ENCODE measurements at places on chromosomes 1 and 21.

- DNase-seq = no peak
These were observed 10.3 kb downstream of the PLA2G4A start for GRCh38 chr1:186839041-186839400.

- DNase-seq = no peak
These were observed 16.3 kb downstream of the ACBD6 start for GRCh38 chr1:180486092-180486491.

DNA sequence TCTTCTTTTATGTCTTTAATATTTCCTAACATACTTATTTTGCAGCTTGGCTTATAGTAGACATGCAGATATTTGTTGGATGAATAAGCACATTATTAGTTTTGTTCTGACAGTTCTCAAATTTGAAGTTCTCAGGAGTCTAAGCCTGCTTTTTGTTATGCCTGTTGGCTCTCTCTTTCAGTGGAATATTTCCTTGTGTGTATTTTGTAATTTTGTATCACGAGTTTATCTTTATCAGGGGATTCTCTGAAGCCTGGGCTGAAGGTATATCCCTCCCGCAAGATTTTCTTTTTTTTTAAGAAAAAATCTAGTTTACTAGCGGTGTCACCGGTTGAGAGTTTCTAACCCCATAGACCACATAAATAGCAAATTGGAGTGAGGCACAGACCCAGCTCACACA, 105.9 kb downstream of the RGL1 start:
- DNase-seq = no peak

GRCh38 chr1:206921772-206922265, at the start of gene FCMR:
FCMR (minus strand) TSS chr1:206921941; CDS start chr1:206921854, 87 bp downstream.
- DNase-seq = no peak

DNA sequence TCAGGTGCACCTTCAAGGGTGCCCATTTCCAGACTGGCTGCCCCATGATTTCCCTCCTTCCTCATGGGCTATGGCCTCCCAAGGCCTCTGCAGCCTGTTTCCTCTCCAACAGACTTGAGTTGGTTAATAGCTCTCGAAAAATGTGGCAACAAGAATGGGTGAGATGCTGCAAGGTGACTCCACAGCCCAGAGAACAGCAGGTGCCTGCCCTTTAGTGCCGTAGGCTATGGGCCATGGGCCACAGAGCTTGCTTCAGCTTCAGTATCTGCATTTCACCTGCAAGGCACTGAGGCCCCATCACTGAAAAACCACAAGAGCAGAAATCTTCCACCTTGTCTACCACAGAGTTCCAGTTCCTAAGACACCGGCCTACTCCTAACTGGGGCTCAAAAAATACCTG, 122.0 kb downstream of the ETS2 start:
- DNase-seq = no peak

- no peak for DNase-seq
These were observed 573 bp downstream of the PSMG1 start for GRCh38 chr21:39182484-39183271.

DNA sequence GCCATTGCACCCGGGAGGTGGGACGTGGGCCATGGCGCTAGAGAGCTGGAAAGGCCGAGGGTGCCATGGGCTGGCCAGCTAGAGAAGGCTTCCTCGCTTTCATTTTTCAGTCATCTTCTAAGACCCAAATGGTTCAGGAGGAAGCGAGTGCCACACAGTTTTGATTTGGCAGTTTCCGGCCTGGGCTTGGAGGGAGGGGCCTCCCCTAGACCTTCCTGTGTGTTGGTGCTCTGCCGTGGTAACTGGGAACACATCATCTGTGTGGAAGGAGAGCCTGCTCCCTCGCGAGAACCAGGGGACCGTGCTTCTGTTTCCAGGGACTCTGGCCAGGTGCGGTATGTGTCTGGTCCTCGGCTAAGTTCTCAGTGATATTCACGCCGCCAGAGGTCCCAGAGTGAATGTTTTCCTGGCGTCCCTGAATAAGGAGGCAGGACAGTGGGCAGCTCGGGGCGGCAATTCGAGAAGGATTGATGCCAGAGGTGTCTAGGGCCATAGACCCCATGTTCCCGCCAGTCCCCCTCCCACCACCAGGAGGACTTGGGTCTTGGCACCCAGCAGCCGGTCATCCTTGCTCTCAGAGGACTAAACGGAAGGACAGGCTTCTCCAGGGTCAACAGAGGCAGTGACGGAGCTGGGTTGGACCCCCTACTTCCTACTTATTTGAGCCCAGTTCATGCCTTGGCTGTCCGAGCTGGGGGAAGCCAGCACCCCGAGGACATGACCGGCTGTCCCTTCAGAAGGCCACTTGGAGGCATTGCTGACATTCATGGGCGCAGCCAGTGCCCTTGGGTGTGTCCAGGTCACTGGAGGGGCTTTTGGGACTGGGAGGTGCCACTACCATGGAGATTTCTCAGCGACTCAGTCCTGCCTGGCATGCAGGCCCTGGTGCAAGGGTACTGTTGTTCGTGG, 2.7 kb upstream of the NPHP4 start:
- no peak for DNase-seq

DNA sequence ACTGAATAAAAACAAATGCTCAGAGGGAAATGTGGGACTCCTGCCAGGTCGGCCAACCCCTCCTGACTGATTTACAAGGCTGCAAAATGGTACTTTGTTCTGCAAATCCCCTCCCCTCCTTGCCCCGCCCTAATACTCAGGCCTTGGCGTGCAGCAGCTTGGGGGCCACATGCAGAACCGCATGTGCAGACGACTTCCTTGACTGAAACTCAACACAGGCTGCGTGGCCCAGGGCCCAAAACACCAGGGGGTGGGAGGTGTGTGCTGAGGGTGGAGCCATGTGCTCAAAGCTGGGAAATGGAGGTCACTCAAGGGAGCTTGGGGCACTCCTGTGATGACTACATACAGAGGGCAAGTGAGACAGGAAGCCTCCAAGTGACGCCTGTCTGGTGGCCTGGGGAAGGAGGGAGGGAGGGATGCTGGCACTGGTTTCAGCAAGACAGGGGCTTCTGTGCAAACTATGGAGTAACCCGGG, 87.2 kb downstream of the MRPL37 start:
- no peak for DNase-seq

DNA sequence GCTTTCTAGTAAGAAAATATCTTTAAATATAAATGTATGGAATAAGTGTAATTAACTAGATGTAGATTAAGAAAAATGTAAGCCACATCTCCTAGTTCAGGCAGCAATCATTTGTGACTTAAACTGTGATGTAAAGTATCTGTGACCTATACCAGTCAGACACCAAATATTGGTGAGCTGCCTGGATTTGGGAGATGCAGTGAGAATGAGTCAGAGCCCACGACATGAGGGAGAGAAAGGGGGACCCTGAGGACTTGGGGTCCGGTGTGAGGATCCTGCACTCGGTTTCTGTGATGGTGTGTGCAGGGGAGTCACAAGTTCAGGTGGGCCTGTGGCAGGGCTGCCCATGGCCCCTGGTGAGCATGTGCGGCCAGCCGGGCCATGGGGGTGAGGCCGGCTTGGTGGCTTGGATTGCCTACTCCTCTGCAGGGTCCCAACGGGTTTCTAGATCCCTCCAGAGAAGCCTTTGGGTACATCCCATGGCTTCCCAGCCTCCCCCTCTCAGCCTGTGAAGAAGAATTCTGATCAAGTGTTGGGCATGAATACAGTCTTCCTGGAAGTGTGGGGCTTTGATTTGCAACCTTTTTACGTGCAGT, 19.0 kb upstream of the ABCG1 start:
- no peak for DNase-seq

DNA sequence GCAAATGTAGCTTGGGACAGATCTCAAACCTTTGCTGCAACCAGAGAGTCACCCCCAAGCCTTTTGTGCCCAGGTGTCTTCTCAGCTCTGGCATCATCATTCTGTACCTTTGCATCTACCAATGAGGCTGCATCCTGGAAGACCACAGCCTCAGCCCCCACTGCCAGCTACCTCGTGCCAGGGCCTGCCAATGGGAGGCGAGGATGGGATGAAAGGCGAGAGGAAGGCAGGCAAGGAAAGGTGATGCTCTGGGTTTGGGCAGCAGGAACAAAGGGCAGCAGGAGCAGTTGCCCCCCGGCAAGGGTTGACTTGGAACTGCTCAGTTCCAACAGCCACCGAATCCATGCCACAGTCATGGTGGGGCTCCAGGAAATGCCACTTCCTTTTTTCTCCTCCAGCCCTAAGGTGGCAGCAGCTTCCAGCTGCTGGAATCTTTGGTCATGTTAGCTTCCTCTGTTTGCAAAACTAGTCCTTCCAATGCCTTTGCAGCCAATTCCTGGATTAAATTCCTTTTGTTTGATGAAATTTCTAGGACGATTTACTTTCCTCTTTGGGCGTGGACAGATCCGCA, 651.6 kb downstream of the NPHP4 start:
- DNase-seq = no peak

DNA sequence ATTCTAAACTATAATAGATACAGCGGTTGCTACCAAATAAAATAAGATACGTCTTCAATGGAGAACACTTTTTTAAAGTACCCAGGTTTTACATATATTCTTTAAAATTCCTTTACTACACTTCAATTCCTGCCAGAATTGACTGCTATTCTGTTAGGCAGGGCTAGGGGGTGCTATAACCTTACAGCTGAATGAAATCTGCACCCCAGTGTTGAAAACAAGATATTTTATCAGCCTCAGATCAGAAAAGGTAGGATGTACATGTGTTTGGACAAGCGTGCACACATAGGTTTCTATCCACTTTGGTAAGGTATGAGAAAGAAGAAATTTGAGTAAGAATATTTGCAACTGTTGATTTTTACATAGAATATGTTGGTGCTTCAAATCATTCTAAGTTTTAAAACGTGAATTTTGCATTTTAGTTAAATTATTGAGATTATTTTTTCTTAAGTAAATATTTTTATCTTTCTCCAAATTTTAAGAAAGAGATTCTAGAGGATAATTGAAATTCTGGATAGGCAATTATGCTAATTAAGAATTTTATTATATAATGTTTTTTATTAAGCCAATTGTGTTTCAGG, 490.8 kb upstream of the ADGRL4 start:
- peak; percentile 7 for DNase-seq

DNA sequence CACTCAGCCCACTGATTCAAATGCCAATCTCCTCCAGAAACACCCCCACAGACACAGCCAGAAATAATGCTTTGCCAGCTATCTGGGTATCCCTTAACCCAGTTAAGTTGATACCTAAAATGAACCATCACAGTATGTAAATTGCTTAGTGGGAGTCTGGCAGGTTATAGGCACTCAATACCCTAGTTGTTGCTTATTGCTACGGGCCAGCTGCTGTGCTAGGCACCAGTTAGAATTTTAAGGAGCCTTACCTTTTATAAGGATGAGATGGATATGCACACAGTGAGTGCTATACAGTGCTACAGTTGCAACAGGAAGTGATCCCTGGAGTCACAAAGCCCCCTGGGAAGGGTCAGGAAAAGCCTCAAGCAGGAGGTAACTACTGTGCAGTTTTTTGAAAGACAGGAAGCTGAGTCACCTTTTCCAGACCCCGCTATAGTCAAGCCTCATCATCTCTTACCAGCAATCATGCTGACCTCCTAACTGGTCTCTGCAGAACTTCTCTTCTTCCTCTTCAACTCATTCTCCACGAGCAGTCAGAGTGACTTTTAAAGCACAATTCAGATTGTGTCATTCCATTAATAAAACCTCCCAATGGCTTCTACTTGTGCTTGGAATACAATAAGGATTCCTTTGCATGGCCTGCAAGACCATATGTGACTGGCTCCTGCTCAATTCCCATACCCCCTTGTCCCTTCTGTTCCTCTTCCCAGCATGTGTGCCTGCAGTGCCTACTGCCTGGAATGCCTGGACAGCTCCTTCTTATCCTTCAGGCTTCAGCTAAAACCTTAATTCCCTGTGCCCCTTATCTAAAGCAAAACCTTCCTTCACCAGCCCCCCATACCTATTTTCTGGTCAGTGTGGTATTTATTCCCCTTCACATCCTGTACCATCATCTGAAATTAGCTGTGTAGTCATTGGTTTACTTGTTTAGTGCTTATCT, 10.4 kb upstream of the TLR5 start:
- DNase-seq = no peak

GRCh38 chr1:229758101-229759036, 132.3 kb downstream of the URB2 start:
- no peak for DNase-seq

All from CMK (cell line).